ENCODE measurements at places on chromosomes 7 and 10. TPM values are rescaled to one million over a fixed set of nuclear protein-coding genes. Genes with fewer than 3 reads are reported as not detected.

GRCh38 chr7:81932936-81933335, 163.1 kb upstream of the HGF start:
- no peak for DNase-seq

CLCN1 gene
- total RNA-seq: not detected

IL6 gene
- total RNA-seq: not detected

GRCh38 chr10:44967616-44968015, 8.0 kb downstream of the RASSF4 start:
- DNase-seq: peak; percentile 39

ZNF425 gene
- 0.56 TPM for total RNA-seq

DNA sequence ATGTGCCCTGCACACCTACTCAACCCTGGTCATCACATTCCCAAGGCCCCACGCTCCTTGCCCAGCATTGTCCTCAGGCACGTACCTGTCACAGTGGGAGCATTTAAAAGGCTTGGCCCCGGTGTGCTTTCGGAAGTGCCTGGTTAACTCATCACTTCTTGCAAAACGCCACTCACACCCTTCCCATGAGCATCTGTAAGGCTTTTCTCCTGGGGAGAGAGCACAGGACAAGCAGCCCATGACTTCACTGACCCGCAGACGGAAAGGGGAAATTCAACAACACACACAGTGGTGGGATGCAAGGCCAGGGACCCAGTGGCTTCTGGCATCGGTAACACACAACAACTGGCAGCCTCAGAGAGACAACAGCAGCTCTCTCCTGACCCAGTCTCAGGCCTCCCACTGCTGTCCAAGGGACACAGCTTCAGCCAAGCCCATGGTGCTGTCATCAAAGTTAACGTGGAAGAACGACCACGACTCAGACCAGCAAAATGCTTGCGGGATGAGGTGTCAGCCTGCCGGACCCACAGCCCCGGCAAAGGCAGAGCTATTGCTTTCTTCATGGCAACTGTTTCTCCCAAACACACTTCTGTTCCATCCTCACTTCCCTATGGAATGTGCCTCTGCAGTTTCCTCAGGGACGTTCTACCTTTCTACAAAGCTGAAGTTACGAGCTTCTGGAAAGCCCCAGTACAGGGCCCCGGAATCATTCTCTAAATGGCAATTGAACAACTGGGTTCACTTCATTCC, 4.8 kb downstream of the KLF6 start:
- DNase-seq: no peak

DNA sequence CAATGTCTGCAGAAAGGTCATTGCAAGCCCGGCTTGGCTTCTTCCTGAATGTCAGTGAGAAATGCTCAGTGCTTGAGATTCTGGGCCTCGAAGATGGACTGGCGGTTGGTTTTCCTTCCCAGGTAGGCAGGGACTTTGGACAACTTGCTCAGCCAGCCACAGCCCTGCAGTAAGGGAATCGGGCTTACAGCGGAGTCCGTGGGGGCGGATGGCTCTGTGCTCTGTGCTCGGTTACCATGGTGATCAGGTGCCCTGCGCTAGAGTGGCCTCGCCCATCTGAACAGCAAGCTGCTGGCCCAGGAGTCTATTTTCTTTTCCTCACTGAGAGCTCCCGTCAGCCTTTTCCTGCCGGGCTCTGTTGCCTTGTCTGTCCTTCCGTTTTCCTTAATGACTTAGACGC, 77.8 kb upstream of the SH2B2 start:
- DNase-seq: no peak

DNA sequence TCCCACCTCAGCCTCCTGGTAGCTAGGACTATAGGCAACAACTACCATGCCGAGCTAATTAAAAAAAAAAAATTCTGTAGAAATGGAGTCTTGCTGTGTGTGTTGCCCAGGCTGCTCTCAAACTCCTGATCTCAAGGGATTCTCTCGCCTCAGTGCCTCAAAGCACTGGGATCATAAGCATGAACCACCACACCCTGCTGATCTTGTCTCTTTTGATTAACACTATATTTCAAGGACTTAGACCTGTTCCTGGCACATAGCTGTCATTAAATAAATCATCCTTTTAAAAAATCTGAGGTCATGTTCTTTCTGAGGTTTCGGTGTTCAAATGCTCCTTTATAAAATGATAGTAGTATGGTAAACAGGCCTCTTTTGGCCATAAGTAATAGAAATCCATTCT, 4.8 kb downstream of the PALS2 start:
- DNase-seq: no peak

GRCh38 chr10:29816801-29817558, 182.2 kb upstream of the SVIL start:
- DNase-seq: no peak

AGR2 gene
- total RNA-seq: 0.29 TPM

- DNase-seq: no peak
Measured at GRCh38 chr7:95335093-95335492, 10.8 kb upstream of the PON1 start.

DNA sequence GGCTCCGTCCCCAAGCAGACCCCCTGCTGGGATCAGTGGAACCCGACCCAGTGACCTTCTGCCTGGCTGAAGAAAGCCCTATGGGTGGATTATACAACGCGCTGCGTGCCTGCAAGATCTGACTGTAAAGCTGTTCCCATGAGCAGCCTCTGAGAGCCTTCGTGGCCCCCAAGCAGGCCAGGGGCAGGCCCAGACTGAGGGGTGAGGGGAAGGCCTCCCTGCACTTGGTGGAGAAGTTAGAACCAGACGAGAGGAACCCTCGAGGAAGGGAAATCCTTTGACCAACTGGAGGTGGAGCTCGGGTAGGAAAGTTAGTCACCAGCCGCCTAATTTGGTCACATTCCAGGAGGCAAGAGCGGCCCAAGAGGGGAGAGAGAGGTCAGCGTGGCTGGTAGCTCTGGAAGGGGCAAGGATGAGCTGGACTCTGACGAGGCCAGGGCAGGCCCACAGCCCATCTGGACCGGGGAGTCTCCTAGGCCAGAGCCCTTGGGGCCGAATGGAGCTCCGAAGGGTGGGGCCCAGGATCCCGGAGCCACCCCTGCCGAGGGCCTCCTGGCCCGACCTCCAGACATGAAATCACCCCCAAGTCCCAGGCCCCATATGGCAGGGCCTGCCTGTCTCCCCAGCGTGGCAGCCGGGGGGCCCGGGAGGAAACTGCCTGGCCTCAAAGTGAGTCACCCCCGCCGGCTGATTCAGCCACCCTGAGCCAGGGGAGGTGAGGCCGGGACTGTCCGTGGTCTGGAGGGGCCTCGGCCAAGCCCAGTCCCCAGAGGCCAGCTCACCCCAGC, 23.3 kb upstream of the PDGFA start:
- no peak for DNase-seq

DNA sequence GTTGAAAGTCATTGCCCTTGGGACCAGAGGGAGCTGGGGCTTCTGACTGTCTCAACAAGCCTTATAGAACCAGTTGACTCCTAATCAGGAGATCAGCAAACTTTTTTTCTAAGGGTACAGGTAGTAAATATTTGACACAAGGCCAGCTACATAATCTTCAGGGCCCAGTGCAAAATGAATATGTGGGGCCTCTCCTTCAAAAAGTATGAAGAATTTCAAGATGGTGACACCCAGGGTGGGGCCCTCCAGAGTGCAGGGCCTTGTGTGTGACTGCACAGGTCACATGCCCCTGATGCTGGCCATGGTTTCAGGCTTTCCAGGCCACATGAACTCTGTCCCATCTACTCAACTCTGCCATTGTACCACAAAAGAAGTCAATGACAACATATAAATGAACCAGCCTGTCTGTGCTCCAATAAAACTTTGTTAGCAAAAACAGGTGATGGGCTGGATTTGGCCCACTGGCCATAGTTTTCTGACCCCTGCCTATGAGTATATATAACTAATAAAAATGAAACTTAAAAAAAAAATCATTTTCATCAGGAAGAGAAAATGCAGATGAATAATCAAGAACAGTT, 6.1 kb downstream of the MMRN2 start:
- no peak for DNase-seq

GRCh38 chr10:131073469-131074035, 238.0 kb downstream of the TCERG1L start:
- DNase-seq: no peak

Data from right lobe of liver (tissue), 6 donors.